T-helper 1 cell (primary cell): ENCODE measurements at places on chromosomes 6 and 20.

DNA sequence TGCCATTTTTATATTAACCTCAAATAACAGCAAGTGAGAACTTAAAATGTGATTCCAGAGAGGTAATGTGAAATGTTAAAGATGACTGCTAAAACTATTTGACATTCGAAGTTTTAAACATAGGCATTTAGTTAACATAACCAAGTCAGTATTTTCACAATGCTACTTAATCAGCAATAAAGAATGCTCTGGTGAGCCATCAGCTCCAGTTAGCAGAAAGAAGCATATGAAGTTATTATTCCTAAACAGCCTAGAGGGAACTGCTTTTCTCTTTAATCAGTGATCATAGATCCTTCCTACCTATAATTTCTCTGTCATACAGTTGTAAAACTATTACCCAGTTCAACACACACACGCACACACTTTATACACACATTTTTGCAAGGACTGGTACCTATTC, 60.1 kb downstream of the MMS22L start:
- no peak for DNase-seq

DNA sequence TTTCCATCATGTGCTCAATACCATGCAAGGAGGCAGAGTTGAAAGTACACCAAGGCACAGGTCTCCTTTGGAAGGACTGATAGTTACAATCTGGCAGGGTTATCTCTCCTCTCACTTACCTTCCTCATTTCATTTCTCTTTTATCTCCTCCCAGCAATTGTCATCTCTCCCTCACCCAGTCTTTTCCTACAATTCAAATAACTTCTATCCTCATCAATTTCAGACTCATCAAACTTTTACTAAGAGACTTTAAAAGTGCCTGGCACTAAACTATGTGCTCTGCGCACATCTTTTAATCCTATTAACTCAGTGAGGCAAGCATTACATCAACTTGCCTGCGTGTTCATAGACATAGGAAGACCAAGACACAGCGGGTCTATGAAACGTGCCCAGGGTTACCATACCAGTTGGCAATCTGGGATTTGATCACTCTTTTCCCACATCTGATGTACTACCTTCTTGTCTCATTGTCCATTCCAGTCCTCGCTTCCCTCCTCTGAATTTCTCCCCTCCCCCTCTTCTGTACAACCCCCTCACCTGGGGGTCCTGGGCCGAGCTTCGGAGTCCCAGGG, 1.2 kb downstream of the VARS1 start:
- no peak for DNase-seq

DNA sequence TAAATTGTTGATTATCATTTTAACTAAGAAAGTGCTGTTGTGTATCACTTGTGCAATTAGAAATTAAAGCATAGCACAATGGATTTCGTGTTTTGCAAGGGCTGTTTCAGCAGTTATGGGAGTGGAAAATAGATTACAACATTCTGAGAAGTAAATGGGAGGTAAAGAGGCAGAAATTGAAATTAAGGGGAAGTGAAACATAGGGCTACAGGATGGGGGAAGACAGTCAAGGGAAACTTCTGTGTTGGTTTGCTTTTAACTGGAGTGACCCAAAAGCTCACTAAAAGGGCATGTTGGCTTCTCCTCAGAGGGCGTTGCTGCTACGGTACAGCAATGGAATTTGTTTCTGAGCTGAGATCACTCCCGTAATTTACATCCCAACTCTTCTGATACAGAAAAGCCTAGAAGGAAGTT, 147.5 kb downstream of the BCAS1 start:
- no peak for DNase-seq

GRCh38 chr6:142686507-142686887, 258.5 kb downstream of the HIVEP2 start:
- DNase-seq = no peak

GRCh38 chr20:56359212-56360132, 698 bp downstream of the FAM210B start:
- no peak for DNase-seq

- no peak for DNase-seq
Measured at GRCh38 chr6:132410830-132411229, 9.6 kb upstream of the MOXD1 start.

- DNase-seq = no peak
Measured at GRCh38 chr20:10381477-10381876, 52.5 kb downstream of the MKKS start.

GRCh38 chr6:131206463-131207251, 71.4 kb downstream of the AKAP7 start:
- DNase-seq = no peak

DNA sequence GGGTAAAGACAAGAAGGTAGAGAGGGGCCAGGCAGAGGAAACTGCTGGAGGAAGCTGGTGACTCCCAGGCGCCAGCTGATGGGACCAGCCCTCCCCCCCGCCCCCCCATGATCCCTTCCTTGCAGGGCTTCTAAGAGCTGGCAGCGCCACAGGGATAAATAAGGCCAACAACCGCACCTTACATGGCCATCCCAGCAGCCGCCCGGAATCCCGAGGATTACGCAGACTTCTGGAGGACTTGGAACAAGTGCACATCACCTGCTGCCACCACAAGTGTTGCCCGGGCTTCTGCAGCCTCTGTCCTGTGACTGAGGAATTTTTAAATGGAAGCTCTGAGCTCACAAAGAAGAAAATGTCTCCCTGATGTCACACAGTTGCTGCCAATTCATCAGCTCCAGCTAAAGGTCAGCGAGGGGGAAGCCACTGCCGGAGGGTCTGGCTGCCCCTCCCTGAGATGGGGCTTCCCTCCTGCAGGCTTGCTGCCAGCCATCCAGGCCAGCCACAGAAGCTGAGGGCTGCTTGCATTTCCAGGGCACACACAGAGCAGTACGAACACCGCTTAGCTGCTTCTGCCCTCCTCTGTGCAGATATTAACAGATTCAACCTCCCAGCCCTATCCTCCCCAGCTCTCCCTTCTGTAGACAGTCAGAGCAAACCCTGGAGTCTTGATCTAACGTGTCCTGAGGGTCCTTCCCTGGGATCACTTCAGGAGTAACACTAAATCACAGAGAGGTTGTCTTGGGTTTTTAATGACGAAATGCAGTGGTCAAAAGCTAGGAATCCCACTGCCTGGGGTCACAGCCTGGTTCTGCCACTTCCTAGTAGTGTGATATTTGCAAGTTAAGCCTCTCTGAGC, 38.6 kb upstream of the PIM1 start:
- DNase-seq = no peak

GRCh38 chr6:75204217-75204958, 1.5 kb downstream of the COL12A1 start:
- DNase-seq = peak; percentile 33

DNA sequence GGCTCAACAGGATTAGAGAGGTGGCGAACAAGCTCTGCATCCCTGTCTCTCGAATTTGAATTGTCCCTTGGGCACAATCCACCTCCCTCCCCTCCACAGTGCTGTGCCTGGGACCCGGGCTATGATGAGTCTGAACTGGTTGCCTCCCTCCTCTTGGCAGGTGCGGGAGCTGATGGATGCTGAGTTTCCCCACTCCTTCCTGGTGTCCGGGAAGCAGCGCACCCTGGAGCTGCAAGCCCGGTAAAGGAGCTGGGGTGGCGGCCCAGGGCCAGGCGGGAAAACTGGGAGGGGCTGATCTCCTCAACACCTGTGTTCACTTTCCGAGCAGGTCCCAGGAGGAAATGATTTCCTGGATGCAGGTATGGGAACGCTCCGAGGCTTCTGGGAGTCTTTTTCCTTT, 14.9 kb downstream of the FGD2 start:
- no peak for DNase-seq

DNA sequence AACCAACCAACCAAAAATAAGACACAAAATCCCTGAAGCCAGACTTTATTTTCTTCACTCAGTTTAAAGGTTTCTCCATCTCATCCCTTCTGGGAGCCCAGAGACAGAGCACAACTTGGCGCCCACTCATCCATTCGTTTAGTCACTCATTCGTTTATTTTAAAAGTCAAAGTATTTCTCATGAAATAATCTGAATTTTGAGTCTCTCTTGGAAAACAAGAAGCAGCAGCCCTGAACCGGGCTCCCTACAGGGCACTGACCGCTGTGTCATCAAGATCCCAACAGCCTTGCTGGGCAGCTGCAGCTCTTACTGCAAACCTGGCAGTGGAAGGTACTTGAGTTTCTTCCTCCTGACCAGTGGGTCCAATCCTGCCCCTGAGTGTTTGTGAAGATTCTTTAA, 171.6 kb downstream of the THBS2 start:
- no peak for DNase-seq

DNA sequence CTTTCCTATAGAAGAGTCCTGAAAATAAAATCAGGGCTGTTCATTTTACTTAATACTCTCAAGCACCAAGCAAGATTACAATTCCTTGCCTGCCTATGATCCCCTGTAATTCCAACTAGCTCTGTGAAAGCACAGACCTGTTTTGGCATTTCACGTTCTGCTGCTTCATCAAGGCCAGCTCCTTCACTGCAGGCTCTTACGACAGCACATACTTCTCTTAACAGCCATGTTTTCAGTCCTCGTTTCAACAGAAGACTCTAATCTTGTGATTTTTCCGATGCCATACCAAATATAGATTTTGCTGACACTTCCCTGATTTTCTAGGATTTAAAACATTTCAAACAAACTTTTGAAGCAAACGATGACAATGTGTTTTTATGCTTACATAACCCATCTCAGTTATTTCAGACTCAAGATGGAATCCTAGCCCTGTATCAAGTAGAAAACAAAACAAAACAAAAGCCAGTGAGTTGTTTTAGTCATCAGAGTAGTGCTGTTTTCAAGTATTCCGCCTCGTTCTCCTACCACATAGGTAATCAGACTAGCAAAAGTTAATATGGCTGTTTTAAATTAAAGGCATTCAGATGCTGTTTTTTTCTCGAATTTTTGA, 616.5 kb upstream of the CITED2 start:
- no peak for DNase-seq

GRCh38 chr6:85368631-85369030, 81.3 kb upstream of the NT5E start:
- DNase-seq = no peak

DNA sequence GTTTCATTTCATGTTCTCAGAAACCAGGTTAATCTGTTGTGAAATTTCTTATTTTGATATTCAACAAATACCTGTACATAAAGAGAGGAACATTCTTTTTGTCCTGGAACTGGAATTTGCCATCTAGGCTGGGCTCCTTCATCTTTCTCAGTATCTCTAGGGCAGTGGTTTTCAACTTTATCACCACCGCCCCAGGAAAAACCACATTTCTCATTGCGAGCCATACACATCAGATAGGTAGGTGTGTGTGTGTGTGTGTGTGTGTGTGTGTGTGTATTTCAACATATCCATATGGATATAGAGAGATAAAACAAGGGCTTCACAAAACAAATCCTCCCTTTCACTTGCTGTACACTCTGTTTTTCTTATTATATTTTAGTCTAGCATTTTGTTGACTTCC, 24.1 kb downstream of the BFSP1 start:
- DNase-seq = no peak

- DNase-seq = no peak
Measured at GRCh38 chr6:13452346-13453117, 34.9 kb downstream of the GFOD1 start.

DNA sequence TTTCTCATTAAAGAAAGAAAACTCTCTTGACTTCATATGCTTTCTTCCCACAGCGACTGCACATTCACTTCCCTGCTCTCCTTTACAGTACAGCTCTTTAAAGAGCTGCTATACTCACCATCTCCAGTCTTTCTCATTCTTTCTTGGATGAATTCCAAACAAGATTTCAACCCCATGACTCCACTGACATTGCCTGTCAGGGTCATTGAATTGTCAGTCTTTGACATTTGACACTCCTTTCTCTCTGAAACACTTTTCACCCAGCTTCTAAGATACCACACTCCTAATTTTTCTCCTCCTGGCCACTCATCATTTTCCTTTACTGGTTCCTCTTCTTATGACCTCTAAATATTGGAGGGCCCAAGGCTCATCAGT, 811 bp upstream of the ARMH2 start:
- no peak for DNase-seq

GRCh38 chr6:159969204-159969912, 476 bp downstream of the IGF2R start:
- no peak for DNase-seq

DNA sequence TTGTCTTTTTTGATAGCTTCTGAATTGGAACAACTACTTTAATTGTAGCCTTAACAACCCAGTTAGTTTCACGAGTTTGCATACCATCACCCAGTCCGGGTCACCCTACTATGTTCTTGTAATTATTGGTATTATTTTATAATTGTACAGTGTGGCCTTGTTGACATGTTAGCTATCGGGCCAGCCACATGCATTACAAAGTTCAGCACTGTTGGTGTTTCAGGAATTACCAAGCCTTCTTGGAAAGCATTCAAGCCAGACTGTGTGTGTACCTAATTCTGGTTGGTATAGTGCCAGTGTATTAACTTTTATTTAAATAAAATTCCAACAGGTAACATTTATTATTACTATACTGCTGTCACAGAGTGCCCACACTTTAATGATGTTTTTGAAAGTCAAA, 150.9 kb downstream of the JARID2 start:
- DNase-seq = no peak

DNA sequence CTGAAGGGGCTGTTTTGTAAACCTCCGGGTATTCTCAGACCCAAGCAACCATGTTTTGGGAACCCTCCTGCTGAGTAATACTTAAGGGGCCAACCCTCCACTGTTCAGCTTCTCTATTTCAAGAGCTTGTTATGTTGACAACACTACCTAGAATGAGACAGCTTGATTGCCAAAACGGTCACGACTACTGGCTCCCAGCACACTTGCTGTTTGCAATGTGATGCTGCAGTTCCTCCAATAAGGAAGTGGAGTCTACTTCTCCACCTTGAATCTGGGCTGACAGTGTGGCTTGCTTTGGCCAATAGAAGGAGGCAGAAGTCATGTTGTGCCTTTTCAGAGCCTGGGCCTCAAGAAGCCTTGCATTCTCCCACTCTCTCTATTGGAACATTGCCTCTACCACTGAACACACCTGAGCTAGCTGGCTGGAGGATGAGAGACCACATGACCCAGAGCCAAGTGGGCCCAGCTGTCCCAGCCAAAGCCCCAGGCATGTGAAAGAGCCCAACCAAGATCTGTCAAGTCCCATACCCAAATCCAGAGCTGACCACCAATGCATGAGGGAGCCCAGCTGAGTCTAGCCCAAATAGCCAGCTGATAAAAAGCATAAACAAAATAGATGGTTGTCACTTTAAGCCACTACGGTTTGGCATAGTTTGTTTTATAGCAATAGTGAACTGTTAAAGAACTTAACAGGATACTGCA, 108.0 kb downstream of the PRND start:
- DNase-seq = no peak

GRCh38 chr6:34928220-34928619, 39.2 kb downstream of the ANKS1A start:
- DNase-seq = no peak

DNA sequence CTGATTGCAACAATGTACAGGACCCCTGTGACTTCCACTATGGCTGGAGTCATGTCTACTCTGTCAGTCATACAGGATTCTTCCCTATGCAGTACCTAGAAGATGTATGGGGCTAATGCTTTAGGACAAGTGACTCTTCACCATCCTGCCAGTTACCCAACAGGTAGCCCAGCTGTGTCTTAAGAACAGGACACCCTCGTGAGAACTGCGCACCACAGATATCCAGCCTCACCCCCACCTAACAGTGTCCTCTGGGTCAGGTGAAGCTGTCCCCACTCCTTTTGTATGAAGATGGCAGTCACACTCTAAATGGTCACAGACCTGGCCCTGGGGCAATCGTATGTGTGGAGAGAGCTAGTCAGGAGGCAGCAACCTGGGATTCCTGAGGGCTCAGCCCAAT, 191.6 kb downstream of the C6orf118 start:
- no peak for DNase-seq

- no peak for DNase-seq
Measured at GRCh38 chr6:150668900-150669302, 69.2 kb downstream of the PLEKHG1 start.
